ENCODE measurements at places on chromosomes 11 and 22. TPM values are rescaled to one million over a fixed set of nuclear protein-coding genes. Genes with fewer than 3 reads are reported as not detected.

Gene MS4A15
- total RNA-seq, result not detected

Gene EFCAB6
- 1.8 TPM for total RNA-seq

GRCh38 chr22:45453764-45454163, 40.3 kb downstream of the RIBC2 start:
- DNase-seq, result no peak

GRCh38 chr11:92750794-92751193, 218.7 kb upstream of the MTNR1B start:
- DNase-seq, result no peak

DNA sequence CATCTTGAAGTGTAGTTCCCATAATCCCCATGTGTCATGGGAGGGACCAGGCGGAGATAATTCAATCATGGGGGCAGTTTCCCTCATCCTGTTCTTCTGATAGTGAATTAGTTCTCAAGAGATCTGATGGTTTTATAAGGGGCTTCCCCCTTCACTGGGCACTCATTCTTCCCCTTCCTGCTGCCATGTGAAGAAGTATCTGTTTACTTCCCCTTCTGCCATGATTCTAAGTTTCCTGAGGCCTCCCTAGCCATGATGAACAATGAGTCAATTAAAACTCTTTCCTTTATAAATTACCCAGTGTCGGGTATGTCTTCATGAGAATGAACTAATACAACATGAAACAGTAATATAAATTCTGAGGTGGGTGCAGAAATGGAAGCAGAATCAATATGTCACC, 12.1 kb upstream of the SPTBN2 start:
- DNase-seq, result no peak

- no peak for DNase-seq
These were observed 4.8 kb upstream of the FAR1 start for GRCh38 chr11:13663631-13664071.
